ENCODE measurements at places on chromosomes 13 and 19.

GRCh38 chr13:30124131-30124768, 183.1 kb downstream of the KATNAL1 start:
- no peak for DNase-seq

DNA sequence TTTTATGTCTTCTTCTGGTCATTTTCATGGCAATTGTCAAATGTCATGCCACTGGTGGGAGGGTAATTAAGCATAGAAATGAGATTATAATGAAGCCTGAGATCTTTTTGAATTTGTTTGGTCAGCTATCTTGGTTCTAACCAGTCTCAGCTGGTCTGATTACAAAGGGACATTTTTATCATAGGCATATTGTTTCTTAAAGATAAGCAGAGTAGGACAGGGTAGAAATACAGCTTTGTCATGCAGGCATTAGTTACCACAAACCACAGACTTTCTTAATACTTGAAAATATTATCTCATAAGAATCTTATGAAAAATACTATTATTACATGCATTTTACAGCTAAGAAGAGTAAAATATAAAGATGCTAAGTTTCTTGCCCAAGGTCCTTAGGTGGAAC, 1761.5 kb downstream of the PCDH9 start:
- DNase-seq, result no peak

GRCh38 chr13:51858433-51859247, 3.1 kb upstream of the CCDC70 start:
- DNase-seq, result no peak

GRCh38 chr19:15871570-15871969, 26.3 kb downstream of the CYP4F2 start:
- no peak for DNase-seq

DNA sequence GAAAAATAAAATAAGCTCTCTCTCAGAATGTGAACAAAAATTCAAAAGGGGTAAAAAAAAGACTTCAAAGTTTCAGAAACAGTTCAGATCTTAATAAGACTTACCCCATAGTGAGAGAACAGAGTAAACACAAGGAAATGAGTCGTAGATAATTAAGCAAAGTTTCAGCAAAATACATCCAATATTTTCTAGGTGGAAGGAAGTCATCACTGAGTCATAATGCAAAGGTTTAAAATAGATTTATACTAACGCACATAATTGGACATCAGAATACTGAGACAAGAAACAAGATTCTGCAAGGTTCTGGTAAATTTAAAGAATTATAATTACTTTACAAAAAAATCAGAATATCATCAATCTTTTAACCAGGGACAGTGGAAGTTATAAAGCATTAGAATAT, 1370.7 kb upstream of the ATXN8OS start:
- no peak for DNase-seq

DNA sequence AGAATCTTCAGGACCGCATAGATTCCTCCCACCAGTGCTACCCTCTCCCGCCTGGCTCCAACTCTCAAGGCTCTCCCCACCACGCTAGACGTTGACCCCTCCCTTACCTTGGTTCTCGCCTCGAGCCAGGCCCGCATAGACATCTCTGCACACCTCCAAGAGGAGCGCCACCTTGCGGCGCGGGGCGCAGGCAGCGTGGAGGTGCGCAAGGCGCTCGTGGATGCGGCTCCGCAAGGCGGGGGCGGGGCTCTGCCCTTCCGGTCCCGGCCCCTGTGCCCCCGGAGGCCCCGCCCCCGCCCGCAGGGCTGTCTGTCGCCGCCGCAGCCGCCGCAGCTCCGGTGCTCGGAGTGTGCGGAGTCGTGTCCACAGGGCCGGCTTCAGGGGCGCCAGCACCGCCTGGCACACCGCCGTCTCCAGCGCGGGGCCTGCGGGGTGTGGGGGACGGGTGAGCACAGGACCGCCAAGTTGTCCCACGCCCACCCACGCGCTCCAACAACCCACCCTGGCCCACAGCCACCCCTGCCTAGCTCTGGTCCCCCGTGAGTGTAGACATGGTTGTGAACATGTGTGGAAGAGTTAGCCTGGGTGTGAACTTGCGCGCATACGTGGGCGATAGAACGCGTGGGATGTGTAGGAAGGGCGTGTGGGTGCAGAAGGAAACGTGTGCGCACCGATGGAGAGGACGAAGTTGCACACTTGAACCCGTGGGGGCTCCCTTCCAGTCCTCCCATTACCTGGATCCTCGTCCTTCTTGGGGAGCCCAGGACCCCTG, 8.1 kb downstream of the RINL start:
- peak; percentile 87 for DNase-seq

GRCh38 chr19:7545904-7546303, 10.4 kb downstream of the PNPLA6 start:
- no peak for DNase-seq

- no peak for DNase-seq
These were observed 10.2 kb downstream of the C19orf25 start for GRCh38 chr19:1468821-1469254.

GRCh38 chr19:17327068-17327653, 7.5 kb downstream of the ANO8 start:
- DNase-seq, result no peak

- DNase-seq, result no peak
These were observed 28.8 kb upstream of the MCF2L start for GRCh38 chr13:112940236-112940635.

DNA sequence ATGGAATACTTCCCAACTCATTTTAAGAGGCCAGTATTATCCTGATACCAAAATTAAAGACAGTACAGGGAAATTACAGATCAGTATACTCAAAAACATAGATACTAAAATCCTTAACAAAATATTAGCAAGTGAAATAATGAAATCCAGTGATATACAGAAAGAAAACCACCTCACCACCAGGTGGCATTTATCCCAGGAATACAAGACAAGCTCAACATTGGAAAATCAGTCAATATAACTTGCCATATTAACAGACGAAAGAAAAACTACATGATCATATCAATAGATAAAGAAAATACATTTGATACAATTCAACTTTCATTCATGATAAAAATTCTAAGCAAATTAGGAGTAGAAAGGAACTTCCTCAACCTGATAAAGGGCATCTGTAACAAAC, 6.7 kb upstream of the GNA15 start:
- no peak for DNase-seq

Data from stimulated activated CD8-positive, alpha-beta memory T cell treated with anti-CD3 and anti-CD28 coated beads, Interleukin-4, amount 100 ng/mL, for 1 hour (primary cell).